Aorta (tissue), 5 donors: ENCODE measurements at places on chromosomes 1 and 21. TPM values are rescaled to one million over a fixed set of nuclear protein-coding genes. Genes with fewer than 3 reads are reported as not detected.

DNA sequence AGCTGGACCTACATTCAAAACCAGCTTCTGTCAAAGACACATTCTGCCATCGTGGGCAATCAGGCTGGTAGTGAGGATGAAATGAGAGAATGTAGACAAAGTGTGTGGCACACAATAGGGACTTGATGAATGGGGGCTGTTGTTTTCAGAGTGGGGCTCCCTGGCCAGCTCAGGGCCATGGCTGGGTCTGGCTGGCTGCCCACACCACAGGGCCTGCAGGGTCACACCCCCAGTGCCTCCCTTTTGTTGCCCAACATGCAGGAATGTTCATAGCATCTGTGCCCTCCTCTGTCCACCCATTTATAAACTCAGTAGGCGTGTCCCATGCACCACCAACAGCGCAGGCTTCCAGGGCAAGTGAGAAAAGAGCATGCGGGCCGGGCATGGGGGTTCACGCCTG, 20.8 kb upstream of the ECE1 start:
- no peak overlapping the region for H3K4me3 ChIP-seq
- no peaks in the 10 kb centered on the region for H3K27me3 ChIP-seq
- H3K27ac ChIP-seq = no peak overlapping the region
- H3K36me3 ChIP-seq = no peaks in the 10 kb centered on the region

DNA sequence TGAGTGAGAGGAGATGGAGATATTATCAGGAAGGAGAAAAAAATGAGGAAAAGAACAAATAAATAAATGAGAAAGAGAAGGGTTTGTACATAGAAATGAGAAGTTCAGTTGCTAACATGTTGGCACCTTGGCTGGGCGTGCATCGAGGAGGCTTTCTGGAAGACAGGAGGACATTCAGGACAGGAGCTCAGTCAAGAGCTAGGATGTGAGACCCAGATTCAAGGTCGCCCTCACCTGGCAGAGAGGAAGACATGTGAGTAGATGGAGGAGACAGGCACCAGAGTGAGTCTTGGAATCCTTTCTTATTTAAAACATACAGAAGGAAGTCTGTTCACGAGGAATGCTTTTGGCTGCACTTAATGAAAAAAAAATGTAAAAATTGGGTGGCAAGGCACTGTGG, 640.9 kb downstream of the NPHP4 start:
- no peak overlapping the region for H3K4me3 ChIP-seq
- H3K36me3 ChIP-seq = no peaks in the 10 kb centered on the region
- no peaks in the 10 kb centered on the region for H3K4me1 ChIP-seq
- DNase-seq = no peak
- H3K27me3 ChIP-seq = no peaks in the 10 kb centered on the region
- no peak overlapping the region for H3K27ac ChIP-seq

The TDRD10 gene
- 2.6 TPM for polyA plus RNA-seq

GRCh38 chr1:50742523-50742922, 217.5 kb downstream of the FAF1 start:
- no peaks in the 10 kb centered on the region for H3K36me3 ChIP-seq
- DNase-seq = no peak
- no peak overlapping the region for H3K4me3 ChIP-seq
- no peaks in the 10 kb centered on the region for H3K4me1 ChIP-seq
- no peaks in the 10 kb centered on the region for H3K27me3 ChIP-seq

The CDA gene
- 16.2 TPM for polyA plus RNA-seq

The LENEP gene
- not detected for polyA plus RNA-seq

DNA sequence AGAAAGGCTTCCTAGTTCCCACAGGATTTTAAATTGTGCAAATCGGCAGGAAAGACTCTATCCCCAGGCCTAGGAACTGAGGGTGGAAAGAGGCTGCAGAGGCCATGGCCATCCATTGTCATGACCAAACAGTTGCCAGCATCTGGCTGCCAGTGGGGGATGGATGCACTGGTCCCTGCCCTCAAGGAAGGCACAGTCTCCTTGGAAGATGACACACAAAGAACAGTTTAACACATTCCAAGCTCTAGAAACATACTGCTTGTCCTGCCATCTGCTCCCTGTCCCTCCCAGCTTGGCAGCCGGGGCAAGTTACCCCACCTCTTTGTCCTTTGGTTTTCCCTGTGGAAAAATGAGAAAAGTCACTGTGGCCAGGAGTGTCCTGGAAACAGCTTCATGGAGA, 83.2 kb downstream of the BCAR3 start:
- peaks cover 9% of the 10 kb centered on the region for H3K4me1 ChIP-seq
- no peaks in the 10 kb centered on the region for H3K27me3 ChIP-seq
- DNase-seq = peak; percentile 10
- no peaks in the 10 kb centered on the region for H3K36me3 ChIP-seq
- H3K4me3 ChIP-seq = no peak overlapping the region

- H3K4me3 ChIP-seq = no peak overlapping the region
- no peaks in the 10 kb centered on the region for H3K36me3 ChIP-seq
- no peaks in the 10 kb centered on the region for H3K27me3 ChIP-seq
- no peak overlapping the region for H3K27ac ChIP-seq
- DNase-seq = no peak
Observed at GRCh38 chr1:28290851-28291250, 31.5 kb downstream of the SESN2 start.

The DDAH1 gene
- polyA plus RNA-seq = 12.8 TPM

GRCh38 chr1:234592240-234592639, 17.7 kb downstream of the IRF2BP2 start:
- H3K4me1 ChIP-seq = no peaks in the 10 kb centered on the region
- no peak overlapping the region for H3K4me3 ChIP-seq
- H3K36me3 ChIP-seq = no peaks in the 10 kb centered on the region
- no peak overlapping the region for H3K27ac ChIP-seq
- H3K27me3 ChIP-seq = no peaks in the 10 kb centered on the region

The OR6K2 gene
- not detected for polyA plus RNA-seq

The SEMA6C gene
- 2.5 TPM for polyA plus RNA-seq

GRCh38 chr1:159172614-159173291, 1.3 kb downstream of the CADM3 start:
- peak; percentile 54 for DNase-seq
- H3K27me3 ChIP-seq = no peaks in the 10 kb centered on the region
- no peak overlapping the region for H3K4me3 ChIP-seq
- no peaks in the 10 kb centered on the region for H3K4me1 ChIP-seq

DNA sequence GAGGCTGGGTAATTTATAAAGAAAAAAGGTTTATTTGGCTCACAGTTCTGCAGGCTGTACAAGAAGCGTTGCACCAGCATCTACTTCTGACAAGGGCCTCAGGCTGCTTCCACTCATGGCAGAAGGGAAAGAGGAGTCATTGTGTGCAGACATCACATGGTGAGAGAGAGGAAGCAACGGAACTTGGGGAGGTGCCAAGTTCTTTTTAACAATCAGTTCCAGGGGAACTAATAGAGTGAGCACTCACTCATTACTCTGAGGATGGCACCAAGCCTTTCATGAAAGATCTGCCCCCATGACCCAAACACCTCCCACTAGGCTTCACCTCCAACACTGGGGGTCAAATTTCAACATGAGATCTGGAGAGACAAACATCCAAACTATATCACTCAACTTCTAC, 77.2 kb downstream of the DDAH1 start:
- DNase-seq = no peak
- H3K4me1 ChIP-seq = no peaks in the 10 kb centered on the region
- H3K27me3 ChIP-seq = no peaks in the 10 kb centered on the region
- H3K36me3 ChIP-seq = no peaks in the 10 kb centered on the region

The RHBDL2 gene
- not detected for polyA plus RNA-seq

The OVAAL gene
- not detected for polyA plus RNA-seq

DNA sequence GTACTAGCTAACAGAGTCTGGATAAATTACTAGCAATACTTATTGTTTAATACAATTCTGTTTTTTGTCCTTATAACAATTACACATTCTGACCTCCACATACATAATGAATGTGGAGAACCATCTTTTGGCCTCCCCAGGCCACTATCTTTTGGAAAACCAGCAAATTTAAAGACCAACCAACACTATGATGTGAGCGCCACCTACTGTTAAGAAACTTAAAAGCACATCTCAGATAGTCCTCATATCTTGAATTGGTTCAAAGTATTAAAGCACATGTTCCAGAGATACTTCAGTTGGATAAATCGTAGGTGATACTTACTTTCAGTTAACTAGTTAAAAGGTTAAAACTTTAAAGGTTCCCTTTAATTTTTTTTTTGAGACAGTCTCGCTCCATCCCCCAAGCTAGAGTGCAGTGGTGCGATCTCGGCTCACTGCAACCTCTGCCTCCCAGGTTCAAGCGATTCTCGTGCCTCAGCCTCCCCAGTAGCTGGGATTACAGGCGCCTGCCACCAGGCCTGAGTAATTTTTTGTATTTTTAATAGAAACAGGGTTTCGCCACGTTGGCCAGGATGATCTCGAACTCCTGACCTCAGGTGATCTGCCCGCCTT, 29.3 kb upstream of the USP1 start:
- no peak overlapping the region for H3K4me3 ChIP-seq
- H3K27ac ChIP-seq = no peak overlapping the region
- H3K4me1 ChIP-seq = no peaks in the 10 kb centered on the region
- no peaks in the 10 kb centered on the region for H3K27me3 ChIP-seq

The IFNLR1 gene
- 1.9 TPM for polyA plus RNA-seq

The SYT14 gene
- 0.13 TPM for polyA plus RNA-seq

GRCh38 chr1:44170281-44170823, 28.9 kb upstream of the KLF18 start:
- no peaks in the 10 kb centered on the region for H3K4me1 ChIP-seq
- no peak for DNase-seq
- no peaks in the 10 kb centered on the region for H3K36me3 ChIP-seq
- no peak overlapping the region for H3K4me3 ChIP-seq

The SSR2 gene
- polyA plus RNA-seq = 232 TPM

GRCh38 chr1:11150326-11150725, 38.8 kb upstream of the ANGPTL7 start:
- H3K4me1 ChIP-seq = peaks cover 5% of the 10 kb centered on the region
- peaks cover 10% of the 10 kb centered on the region for H3K36me3 ChIP-seq
- DNase-seq = no peak
- H3K4me3 ChIP-seq = no peak overlapping the region

GRCh38 chr1:91513160-91513559, 12.5 kb downstream of the CDC7 start:
- DNase-seq = no peak
- no peak overlapping the region for H3K4me3 ChIP-seq
- H3K27ac ChIP-seq = no peak overlapping the region
- H3K4me1 ChIP-seq = no peaks in the 10 kb centered on the region
- no peaks in the 10 kb centered on the region for H3K27me3 ChIP-seq
- H3K36me3 ChIP-seq = no peaks in the 10 kb centered on the region

GRCh38 chr1:89382479-89382878, 18.6 kb downstream of the GBP6 start:
- no peaks in the 10 kb centered on the region for H3K4me1 ChIP-seq
- no peak overlapping the region for H3K27ac ChIP-seq
- no peak for DNase-seq
- no peaks in the 10 kb centered on the region for H3K27me3 ChIP-seq
- no peak overlapping the region for H3K4me3 ChIP-seq

- no peaks in the 10 kb centered on the region for H3K4me1 ChIP-seq
- no peak overlapping the region for H3K4me3 ChIP-seq
- no peaks in the 10 kb centered on the region for H3K27me3 ChIP-seq
- H3K36me3 ChIP-seq = no peaks in the 10 kb centered on the region
- H3K27ac ChIP-seq = no peak overlapping the region
Observed at GRCh38 chr1:248703674-248704073, 1.1 kb upstream of the OR14I1 start.

DNA sequence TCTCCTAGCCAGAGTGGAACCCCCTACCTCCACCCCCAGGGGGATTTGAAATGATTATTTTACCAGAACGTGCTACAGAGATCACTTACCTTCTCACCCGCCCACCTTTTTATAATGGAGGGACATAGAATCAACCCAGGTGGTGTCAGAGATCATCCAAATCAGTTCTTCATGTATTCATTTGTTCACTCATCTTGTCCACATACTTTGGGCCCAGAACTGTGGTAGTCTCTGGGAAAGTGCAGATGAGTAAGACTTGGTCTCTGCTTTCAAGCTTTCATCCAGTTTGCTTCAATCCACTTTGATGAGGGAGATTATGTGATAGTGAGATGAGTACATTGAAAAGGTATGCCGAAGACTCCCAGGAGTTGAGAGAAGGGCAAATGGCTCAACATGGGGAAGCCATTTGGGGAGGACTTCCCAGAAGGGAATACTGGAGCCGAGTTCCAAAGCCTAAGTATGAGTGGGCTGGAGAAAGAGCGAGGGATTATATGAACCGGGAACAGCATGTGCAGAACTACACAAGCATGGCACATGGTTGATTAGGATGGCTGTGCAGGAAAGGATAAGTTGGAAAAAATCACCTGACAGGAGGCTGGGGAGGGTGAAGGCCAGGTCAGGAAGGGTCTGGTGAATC, 1.9 kb downstream of the FGGY start:
- no peak for DNase-seq
- H3K4me3 ChIP-seq = no peak overlapping the region
- H3K4me1 ChIP-seq = peaks cover 3% of the 10 kb centered on the region
- H3K36me3 ChIP-seq = no peaks in the 10 kb centered on the region
- no peaks in the 10 kb centered on the region for H3K27me3 ChIP-seq

The CD1E gene
- not detected for polyA plus RNA-seq

- DNase-seq = no peak
- H3K27me3 ChIP-seq = no peaks in the 10 kb centered on the region
- H3K36me3 ChIP-seq = peaks cover 3% of the 10 kb centered on the region
- no peak overlapping the region for H3K4me3 ChIP-seq
Observed at GRCh38 chr1:11071463-11072215, 11.8 kb upstream of the SRM start.

- no peak overlapping the region for H3K4me3 ChIP-seq
- H3K27me3 ChIP-seq = peaks cover 2% of the 10 kb centered on the region
- H3K36me3 ChIP-seq = no peaks in the 10 kb centered on the region
- no peaks in the 10 kb centered on the region for H3K4me1 ChIP-seq
Observed at GRCh38 chr1:176863613-176864012, 300.9 kb downstream of the ASTN1 start.

DNA sequence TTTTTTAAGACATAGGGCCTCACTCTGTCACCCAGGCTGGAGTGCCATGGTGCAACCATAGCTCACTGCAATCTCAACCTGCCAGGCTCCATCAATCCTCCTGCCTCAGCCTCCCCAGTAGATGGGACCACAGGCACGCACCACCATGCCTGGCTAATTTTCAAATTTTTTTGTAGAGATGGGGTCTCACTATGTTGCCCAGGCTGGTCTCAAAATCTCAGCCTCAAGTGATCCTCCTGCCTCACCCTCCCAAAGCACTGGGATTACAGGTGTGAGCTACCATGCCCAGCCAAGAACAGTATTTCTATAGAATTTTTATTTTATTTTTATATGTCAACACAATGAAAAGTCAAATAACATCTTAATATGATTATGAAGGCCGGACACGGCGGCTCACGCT, 10.9 kb downstream of the GNB1 start:
- H3K4me1 ChIP-seq = no peaks in the 10 kb centered on the region
- no peaks in the 10 kb centered on the region for H3K36me3 ChIP-seq
- no peaks in the 10 kb centered on the region for H3K27me3 ChIP-seq
- H3K4me3 ChIP-seq = no peak overlapping the region
- no peak overlapping the region for H3K27ac ChIP-seq

DNA sequence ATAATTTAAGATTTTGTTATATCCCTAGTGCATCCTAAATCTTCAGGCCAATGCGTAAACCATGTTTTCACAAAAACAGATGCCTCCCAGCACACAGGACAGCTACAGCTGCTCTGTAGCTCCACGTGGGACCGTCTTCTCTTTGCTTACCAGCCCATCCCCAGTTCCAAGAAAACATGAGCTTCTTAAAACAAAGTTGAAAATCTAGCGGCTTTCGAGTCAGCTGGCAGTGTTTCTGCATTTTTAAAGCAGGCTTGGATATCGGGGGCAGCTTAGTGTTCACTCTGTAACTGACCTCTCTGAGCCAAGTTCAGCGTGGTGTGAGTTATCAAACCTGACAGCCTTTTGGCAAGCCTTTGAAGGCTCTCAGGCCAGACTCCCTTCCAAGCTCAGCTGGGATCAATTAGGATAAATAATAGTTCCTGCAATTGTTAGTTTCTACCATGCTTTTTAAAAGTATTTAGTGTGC, 881.5 kb downstream of the LTN1 start:
- peak overlapping the region; percentile 25 for H3K4me3 ChIP-seq
- peak overlapping the region; percentile 28 for H3K27ac ChIP-seq
- H3K4me1 ChIP-seq = no peaks in the 10 kb centered on the region
- no peaks in the 10 kb centered on the region for H3K27me3 ChIP-seq
- no peaks in the 10 kb centered on the region for H3K36me3 ChIP-seq

The PTPN22 gene
- polyA plus RNA-seq = 0.59 TPM

The DCDC2B gene
- polyA plus RNA-seq = not detected
